ENCODE measurements at places on chromosomes 7 and 10. TPM values are rescaled to one million over a fixed set of nuclear protein-coding genes. Genes with fewer than 3 reads are reported as not detected.

The DGKB gene
- under 0.01 TPM for total RNA-seq

The IL6 gene
- 291 TPM for total RNA-seq

The SLC13A4 gene
- not detected for total RNA-seq

The GRM3 gene
- not detected for total RNA-seq

The MMP21 gene
- not detected for total RNA-seq

The SRRM3 gene
- total RNA-seq: 4.7 TPM

All from cardiac atrium fibroblast (primary cell).